ENCODE measurements at places on chromosomes 16 and 17.

DNA sequence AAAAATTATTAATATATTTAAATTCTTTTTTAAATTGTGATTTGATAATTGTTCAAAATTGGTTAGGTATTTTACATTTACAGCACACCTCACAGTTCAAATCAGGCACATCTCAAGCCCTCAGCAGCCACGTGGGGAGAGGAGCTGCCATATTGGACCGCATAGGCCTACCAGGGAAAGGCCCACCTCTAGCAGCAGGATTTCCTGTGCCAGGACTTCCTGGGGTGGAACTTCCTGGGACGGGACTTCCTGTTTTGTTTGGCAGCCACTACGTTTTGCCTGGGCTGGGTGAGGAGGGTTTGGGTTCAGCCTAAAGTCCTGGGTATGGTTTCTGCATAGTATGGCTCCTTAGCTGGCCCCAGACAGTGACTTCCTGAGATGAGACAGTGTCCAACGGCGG is 298.5 kb upstream of the FOXF1 start:
- no peak for DNase-seq

GRCh38 chr17:862582-862981 is 80.4 kb downstream of the MRM3 start:
- DNase-seq = no peak

DNA sequence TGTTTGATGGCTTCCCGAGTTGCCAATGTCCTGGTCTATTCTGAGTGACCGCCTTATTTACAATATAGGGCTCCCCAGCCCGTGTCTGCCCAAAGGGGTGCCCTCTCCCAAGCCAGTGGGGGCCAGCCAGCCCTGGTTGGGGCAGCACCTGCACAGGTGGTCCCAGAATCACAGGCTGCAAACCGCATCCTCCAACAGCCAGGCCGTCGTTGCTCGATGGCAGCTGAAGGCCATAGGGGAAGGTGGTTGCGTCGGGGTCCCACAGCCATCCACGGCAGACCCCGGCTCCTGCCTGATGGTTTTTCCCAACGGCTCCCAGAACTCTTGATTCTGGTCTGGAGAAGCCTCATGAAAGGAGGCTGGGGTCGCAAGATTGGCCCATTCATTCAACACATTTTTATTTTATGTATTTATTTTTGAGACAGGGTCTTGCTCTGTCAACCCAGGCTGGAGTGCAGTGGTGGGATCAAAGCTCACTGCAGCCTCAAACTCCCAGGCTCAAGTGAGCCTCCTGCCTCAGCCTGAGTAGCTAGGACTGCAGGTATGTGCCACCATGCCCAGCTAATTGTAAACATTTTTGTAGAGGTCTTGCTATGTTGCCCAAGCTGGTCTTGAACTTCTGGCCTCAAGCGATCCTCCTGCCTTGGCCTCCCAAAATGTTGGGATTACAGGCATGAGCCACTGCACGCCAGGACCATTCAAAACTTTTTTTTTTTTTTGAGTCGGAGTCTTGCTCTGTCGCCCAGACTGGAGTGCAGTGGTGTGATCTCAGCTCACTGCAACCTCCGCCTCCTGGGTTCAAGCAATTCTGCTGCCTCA is 79.0 kb upstream of the TOB1 start:
- DNase-seq = no peak

GRCh38 chr16:78048319-78048718 is 26.0 kb downstream of the CLEC3A start:
- no peak for DNase-seq
